ENCODE measurements at places on chromosomes 5 and 9.

DNA sequence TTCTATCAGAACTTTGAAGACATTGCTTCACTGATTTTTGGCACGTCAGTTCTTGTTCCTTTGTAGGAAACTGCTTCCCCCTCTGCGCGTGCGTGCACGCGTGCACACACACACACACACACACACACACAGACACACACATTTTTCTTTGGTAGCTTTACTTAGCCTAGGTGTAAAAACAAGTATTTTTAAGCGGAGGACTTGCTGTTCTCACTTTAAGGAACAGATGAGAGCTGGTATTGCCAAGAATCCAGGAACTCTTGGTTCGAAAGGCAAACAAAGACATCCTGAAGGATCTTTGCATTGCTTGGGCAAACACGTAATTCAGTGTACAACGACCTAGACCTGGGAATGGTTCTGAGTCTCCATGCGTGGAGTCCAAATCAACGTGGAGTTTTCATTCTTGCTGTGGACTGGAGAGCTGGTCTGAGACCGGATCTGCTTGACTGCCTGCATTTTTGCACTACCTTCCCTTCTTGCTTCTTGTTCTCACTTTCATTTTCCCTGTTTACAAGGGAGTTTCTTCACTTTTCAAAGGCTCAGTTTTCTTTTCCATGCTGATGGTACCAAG lies 8.2 kb downstream of the TMEM268 start:
- DNase-seq, result no peak

GRCh38 chr9:129981180-129981907 lies 61.6 kb downstream of the FNBP1 start:
- DNase-seq, result no peak

- no peak for DNase-seq
Observed at GRCh38 chr5:75461679-75462078, 49.8 kb downstream of the CERT1 start.

GRCh38 chr5:161263191-161263590 lies 283.3 kb downstream of the GABRB2 start:
- no peak for DNase-seq

DNA sequence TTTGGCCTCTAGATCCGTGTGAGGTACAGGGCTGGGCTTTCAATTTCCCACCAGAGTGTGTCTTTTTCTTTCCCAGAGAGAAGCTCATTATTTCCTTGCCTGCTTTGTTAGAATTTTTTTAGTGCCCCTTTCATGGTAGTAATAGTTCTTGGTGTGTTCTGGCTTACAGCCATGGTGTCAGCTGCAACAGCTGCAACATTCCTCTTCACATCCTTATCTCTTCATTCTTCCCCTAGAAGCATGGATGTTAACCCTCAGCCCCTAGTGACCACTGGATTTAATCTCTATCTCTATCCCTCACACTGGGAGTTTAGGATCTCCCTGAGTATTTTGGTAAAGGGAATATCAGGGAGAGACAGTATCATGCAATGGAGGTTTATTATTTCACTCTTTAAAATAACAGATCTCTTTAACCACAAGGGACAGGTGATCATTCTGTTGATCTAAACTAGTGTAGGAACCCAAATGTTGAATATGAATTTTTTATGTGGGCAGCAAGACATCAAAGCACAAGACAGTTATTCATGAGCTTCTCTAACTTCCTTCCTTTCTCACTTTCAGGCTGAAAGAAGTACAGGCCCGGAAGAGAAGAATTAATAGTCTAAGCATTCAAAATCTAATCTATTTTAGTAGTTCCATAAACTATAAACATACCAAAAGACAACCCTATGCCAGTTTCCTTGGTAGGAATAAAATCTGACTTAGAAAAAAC lies 160.2 kb downstream of the FAM170A start:
- DNase-seq, result no peak

- no peak for DNase-seq
Observed at GRCh38 chr5:50824109-50824508, 157.7 kb downstream of the PARP8 start.

- peak; percentile 3 for DNase-seq
Observed at GRCh38 chr5:138177941-138178515, 402 bp downstream of the BRD8 start.
